Panc1 (cell line): ENCODE measurements at places on chromosomes 7 and 10.

- no peak for DNase-seq
- no peaks in the 10 kb centered on the region for H3K36me3 ChIP-seq
Observed at GRCh38 chr10:7471720-7472367, 61.0 kb upstream of the SFMBT2 start.

GRCh38 chr7:753190-753589 is 26.1 kb upstream of the PRKAR1B start:
- H3K4me1 ChIP-seq: no peaks in the 10 kb centered on the region
- no peak for DNase-seq

GRCh38 chr7:132092106-132092505 is 484.2 kb downstream of the PLXNA4 start:
- H3K4me3 ChIP-seq: no peak overlapping the region
- no peak for DNase-seq
- H3K27ac ChIP-seq: no peak overlapping the region
- no peaks in the 10 kb centered on the region for H3K36me3 ChIP-seq
- peaks cover 4% of the 10 kb centered on the region for H3K27me3 ChIP-seq
- no peaks in the 10 kb centered on the region for H3K4me1 ChIP-seq

DNA sequence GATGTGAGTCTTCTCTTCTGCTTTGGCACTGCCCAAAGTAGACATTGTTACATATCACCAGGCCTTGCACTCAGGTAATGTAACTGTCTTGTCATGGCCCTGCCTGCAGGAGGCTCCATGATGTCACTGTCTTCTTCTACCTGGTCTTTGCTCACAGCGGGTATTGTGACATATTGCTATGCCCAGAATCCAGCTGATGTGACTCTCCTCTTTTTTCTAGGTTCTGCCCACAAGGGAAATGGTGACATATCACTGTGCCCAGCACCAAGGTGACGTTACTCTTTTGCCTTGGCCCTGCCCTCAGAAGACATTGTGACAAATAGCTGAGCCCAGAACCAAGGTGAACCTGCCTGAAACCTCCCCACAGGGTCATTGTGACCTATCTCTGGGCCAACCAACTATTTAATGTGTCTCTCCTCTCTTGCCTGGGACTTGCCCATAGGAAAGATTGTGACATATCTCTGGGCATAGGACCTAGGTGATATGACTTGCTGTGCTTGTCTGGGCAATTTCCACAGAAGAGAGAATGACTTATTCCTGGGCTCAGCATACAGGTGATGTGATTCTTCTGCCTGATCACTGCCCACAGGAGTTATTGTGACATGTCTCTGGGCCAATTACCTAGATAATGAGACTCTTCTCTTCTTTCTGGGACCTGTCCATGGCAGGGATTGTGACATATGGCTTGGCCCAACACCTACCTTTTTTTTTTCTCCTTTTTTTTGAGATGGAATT is 26.5 kb upstream of the ZNF107 start:
- H3K4me3 ChIP-seq: no peak overlapping the region
- H3K36me3 ChIP-seq: no peaks in the 10 kb centered on the region
- no peak for DNase-seq
- H3K27ac ChIP-seq: no peak overlapping the region

- no peak overlapping the region for H3K4me3 ChIP-seq
- no peaks in the 10 kb centered on the region for H3K36me3 ChIP-seq
- DNase-seq: no peak
- H3K4me1 ChIP-seq: no peaks in the 10 kb centered on the region
Observed at GRCh38 chr10:63673846-63674245, 152.6 kb downstream of the REEP3 start.

GRCh38 chr10:48363617-48364355 is 57.3 kb downstream of the MAPK8 start:
- H3K4me3 ChIP-seq: no peak overlapping the region
- no peaks in the 10 kb centered on the region for H3K27me3 ChIP-seq
- no peak overlapping the region for H3K27ac ChIP-seq
- peaks cover 15% of the 10 kb centered on the region; the same call in 1 of the 2 replicates for H3K4me1 ChIP-seq
- peak; percentile 62 for DNase-seq

DNA sequence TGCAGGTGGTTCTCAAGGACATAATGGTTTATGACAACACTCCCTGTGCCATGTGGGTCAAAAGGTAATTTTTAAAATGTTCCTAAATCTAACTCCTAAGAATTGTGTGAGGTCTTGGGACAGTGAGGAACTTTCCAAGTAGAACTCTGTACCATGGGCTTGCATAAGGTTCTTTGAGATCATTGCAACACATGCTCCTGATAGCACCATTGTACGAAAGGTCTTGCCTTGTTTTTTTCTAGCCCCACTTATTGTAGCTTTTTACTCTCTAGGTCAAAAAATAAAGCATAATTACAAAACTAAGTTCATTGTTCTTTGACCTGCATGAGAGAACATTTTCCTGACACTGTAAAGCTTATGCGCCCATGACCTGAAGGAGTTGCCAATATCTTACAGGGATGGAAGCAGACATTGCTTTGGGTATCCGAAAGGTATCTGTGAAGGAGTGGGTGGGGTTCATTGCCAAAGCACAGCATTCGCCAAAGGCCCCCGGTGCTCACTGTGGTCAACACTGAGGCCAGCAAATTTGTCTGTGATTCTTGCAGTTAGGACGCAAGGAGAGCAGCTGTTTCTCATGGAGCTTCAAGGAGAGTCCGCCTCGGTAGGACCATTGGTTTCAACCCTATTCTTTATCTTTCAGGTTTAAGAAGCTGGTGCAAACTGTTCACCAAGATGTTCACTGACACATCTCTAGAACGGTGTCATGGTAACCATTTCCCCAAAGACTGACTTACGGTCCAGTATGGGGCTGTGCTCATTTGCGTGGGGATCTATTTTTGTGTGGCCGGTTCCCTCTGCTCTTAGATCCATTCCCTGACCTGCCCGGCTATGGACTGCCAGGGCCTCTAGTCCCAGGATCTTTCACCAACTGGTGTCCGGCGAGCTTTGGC is 7.6 kb upstream of the PRKAG2 start:
- no peak overlapping the region for H3K4me3 ChIP-seq
- peaks cover 10% of the 10 kb centered on the region for H3K27me3 ChIP-seq
- H3K27ac ChIP-seq: no peak overlapping the region
- no peaks in the 10 kb centered on the region for H3K36me3 ChIP-seq
- DNase-seq: no peak

GRCh38 chr7:66921918-66922486 is 977 bp downstream of the TMEM248 start:
- H3K4me3 ChIP-seq: peak overlapping the region; percentile 98
- DNase-seq: no peak
- H3K27ac ChIP-seq: peak overlapping the region; percentile 87

- DNase-seq: no peak
- no peak overlapping the region for H3K27ac ChIP-seq
- H3K4me1 ChIP-seq: no peaks in the 10 kb centered on the region
- no peak overlapping the region for H3K4me3 ChIP-seq
Observed at GRCh38 chr7:26815426-26815825, 49.0 kb downstream of the SKAP2 start.
